Progenitor cell of endocrine pancreas (in vitro differentiated cells): ENCODE measurements at places on chromosomes 16 and 17. TPM values are rescaled to one million over a fixed set of nuclear protein-coding genes. Genes with fewer than 3 reads are reported as not detected.

- no peak for DNase-seq
- peaks cover 29% of the 10 kb centered on the region for H3K4me1 ChIP-seq
- H3K4me3 ChIP-seq, result no peak overlapping the region
- H3K36me3 ChIP-seq, result no peaks in the 10 kb centered on the region
Observed at GRCh38 chr16:4373909-4374742, 2.5 kb downstream of the VASN start.

- H3K36me3 ChIP-seq, result no peaks in the 10 kb centered on the region
- H3K4me1 ChIP-seq, result peaks cover 5% of the 10 kb centered on the region
- H3K4me3 ChIP-seq, result no peak overlapping the region
- no peak overlapping the region for H3K27ac ChIP-seq
- peaks cover 3% of the 10 kb centered on the region for H3K27me3 ChIP-seq
Observed at GRCh38 chr16:13906168-13907089, 13.5 kb upstream of the ERCC4 start.

DNA sequence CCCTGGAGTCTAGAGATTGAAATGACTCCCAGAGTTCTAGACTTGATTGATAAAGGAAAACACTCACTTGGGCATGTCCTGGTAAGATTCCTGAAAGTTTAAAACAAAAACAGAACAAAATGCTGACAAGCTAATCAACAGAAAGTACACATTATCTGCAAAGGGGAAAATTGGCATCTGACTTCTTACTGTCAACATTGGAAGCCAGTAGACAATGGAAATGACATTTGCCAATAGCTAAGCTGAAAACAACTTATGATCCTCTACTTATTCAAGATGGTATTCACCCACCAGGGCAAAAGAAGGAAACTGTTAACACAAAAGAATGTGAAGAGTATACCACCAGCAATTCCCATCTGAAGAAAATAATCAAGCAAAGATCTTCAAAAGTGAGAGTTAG, 36.8 kb upstream of the CDYL2 start:
- H3K27ac ChIP-seq, result no peak overlapping the region
- H3K4me3 ChIP-seq, result no peak overlapping the region
- no peaks in the 10 kb centered on the region for H3K36me3 ChIP-seq
- H3K27me3 ChIP-seq, result peaks cover 8% of the 10 kb centered on the region
- DNase-seq, result no peak
- H3K4me1 ChIP-seq, result peaks cover 15% of the 10 kb centered on the region

Gene HOXB4
- 3.4 and 6.0 TPM in 2 replicates for total RNA-seq

Gene CD300LG
- not detected in 2 replicates for total RNA-seq

Gene GSPT1
- total RNA-seq, result 89.9 and 92.5 TPM in 2 replicates
